ENCODE measurements at places on chromosomes 4 and X.

DNA sequence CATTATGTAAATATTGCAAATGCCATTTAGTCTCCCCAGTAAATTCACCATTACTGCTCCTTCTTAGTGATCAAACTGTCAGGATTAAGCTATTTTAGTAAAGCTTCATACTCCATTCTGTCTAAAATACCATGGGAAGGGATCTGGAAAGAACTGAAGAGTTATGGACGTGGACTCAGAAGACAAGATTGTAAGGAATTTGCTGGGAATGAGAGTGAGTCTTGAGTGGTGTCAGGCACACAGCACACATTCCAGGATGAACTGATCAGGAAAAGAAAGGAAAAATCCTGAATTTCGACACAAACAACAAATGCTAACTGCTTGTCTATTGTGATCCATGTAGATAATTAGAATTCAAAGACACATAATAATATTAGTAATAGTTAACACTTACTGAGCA, 311.0 kb downstream of the CENPC start:
- H3K27ac ChIP-seq = no peak overlapping the region
- no peaks in the 10 kb centered on the region for H3K36me3 ChIP-seq
- no peaks in the 10 kb centered on the region for H3K27me3 ChIP-seq
- H3K4me1 ChIP-seq = no peaks in the 10 kb centered on the region

GRCh38 chrX:72621163-72621562, 48.5 kb upstream of the HDAC8 start:
- peaks cover 27% of the 10 kb centered on the region for H3K4me1 ChIP-seq
- H3K27me3 ChIP-seq = no peaks in the 10 kb centered on the region
- no peaks in the 10 kb centered on the region for H3K36me3 ChIP-seq
- 0 out of 2 replicates have a peak overlapping the region, but pooled peaks have one; percentile 48 for H3K4me3 ChIP-seq
- DNase-seq = peak; percentile 6

DNA sequence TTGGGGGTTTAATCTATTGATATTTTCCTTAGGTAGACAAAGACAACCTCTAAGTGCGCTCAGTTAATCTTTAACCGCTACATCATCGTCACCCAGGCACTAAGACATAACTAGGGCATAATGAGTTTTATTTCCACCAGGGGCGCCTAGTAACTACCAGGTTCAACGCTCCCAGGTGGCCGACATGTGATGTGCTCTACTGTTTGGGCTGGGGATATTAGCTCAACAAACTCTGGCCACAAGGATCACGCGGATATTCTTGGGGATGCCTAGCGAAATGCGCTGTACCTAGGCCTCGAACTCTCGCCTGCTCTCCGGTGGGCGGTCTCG, 915 bp upstream of the RAB33B start:
- peak overlapping the region; percentile 87 for H3K27ac ChIP-seq
- DNase-seq = peak; percentile 89
- peak overlapping the region; percentile 85 for H3K4me3 ChIP-seq
- no peaks in the 10 kb centered on the region for H3K27me3 ChIP-seq
- H3K36me3 ChIP-seq = no peaks in the 10 kb centered on the region
- H3K4me1 ChIP-seq = peaks cover 42% of the 10 kb centered on the region

GRCh38 chr4:11341337-11342043, 87.2 kb downstream of the HS3ST1 start:
- H3K4me1 ChIP-seq = no peaks in the 10 kb centered on the region
- no peak overlapping the region for H3K27ac ChIP-seq
- no peak for DNase-seq
- H3K27me3 ChIP-seq = no peaks in the 10 kb centered on the region

DNA sequence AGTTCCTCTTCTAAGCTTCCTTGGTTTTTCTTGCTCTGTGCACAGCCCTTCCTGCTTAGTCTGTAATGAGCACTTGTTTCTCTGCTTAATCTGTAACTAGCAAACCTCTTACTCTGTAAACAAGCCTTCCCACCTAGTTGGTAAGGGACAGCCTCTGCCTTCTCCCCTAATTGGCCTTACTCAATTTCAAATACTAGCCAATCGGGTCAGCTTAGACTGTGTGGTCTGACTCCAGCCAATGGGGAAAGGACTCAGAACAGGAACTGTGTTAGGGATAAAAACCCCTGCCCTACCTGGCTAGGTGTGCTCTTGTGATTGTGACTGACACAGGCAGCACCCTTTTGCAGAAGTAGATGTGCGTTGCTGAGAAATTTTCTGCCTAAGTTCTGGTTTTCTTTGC, 136.5 kb upstream of the AADAT start:
- no peaks in the 10 kb centered on the region for H3K27me3 ChIP-seq
- H3K27ac ChIP-seq = no peak overlapping the region
- no peak for DNase-seq

- H3K4me3 ChIP-seq = no peak overlapping the region
- DNase-seq = no peak
- H3K4me1 ChIP-seq = no peaks in the 10 kb centered on the region
- peaks cover 3% of the 10 kb centered on the region for H3K36me3 ChIP-seq
- H3K27ac ChIP-seq = no peak overlapping the region
Measured at GRCh38 chr4:4864443-4864939, 5.0 kb downstream of the MSX1 start.

- DNase-seq = no peak
- H3K27me3 ChIP-seq = no peaks in the 10 kb centered on the region
- H3K27ac ChIP-seq = no peak overlapping the region
- no peaks in the 10 kb centered on the region for H3K4me1 ChIP-seq
Measured at GRCh38 chrX:15822922-15823321, 31.7 kb downstream of the AP1S2 start.

DNA sequence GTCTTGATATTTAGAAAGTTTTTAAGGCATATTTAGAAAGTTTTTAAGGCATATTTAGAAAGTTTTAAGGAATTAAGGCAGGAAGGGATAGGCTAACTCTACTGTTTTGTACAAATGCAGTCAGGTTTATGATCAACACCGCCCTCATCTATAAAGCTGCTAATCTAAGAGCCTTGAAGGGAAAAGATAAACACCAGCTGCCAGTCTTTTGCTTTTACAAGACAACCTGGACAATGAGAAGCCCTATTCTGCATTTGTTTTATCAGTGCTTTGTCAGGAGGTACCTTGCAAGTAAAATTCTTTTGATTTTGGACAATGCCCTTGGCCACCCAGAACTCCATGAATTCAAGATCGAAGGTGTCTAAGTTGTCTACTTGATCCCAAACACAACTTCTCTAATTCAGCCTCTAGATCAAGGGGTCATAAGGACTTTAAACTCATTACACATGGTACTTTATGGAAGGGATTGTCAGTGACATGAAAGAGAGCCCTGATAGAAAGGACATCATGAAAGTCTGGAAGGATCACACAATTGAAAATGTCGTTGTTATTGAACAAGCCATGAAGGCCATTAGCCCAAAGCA, 39.8 kb downstream of the IL15 start:
- no peak overlapping the region for H3K27ac ChIP-seq
- no peaks in the 10 kb centered on the region for H3K27me3 ChIP-seq
- no peaks in the 10 kb centered on the region for H3K36me3 ChIP-seq
- H3K4me1 ChIP-seq = peaks cover 11% of the 10 kb centered on the region
- no peak for DNase-seq

DNA sequence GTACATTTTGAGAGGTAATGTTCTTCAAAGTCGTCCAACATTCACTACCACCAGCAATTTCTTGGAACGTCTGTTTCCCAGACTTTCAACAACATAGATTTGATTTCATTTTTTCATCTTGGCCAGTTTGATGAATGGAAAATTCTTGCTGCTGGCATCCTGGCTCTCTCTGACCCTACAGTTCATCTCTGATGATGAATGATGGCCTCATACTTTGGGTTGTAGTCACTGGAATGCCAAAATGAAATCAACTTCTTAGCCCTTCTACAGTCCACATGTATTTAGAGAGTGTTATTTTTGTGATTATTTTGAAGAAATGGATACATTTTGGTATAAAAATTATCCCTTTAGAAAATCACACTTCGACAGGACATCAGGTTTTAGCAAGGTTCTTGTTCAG, 8.8 kb downstream of the CHST7 start:
- peak overlapping the region; percentile 54 for H3K4me3 ChIP-seq
- no peaks in the 10 kb centered on the region for H3K27me3 ChIP-seq
- no peaks in the 10 kb centered on the region for H3K36me3 ChIP-seq
- peak overlapping the region; percentile 98 for H3K27ac ChIP-seq
- peak; percentile 67 for DNase-seq
- H3K4me1 ChIP-seq = peaks cover 28% of the 10 kb centered on the region

GRCh38 chrX:122004127-122004526, 956.7 kb downstream of the GLUD2 start:
- no peak for DNase-seq
- H3K36me3 ChIP-seq = no peaks in the 10 kb centered on the region
- no peak overlapping the region for H3K4me3 ChIP-seq
- no peaks in the 10 kb centered on the region for H3K4me1 ChIP-seq
- H3K27me3 ChIP-seq = no peaks in the 10 kb centered on the region

- no peaks in the 10 kb centered on the region for H3K27me3 ChIP-seq
- no peak for DNase-seq
- H3K27ac ChIP-seq = no peak overlapping the region
- no peak overlapping the region for H3K4me3 ChIP-seq
- H3K36me3 ChIP-seq = no peaks in the 10 kb centered on the region
Measured at GRCh38 chr4:111519683-111520082, 625.6 kb upstream of the FAM241A start.

DNA sequence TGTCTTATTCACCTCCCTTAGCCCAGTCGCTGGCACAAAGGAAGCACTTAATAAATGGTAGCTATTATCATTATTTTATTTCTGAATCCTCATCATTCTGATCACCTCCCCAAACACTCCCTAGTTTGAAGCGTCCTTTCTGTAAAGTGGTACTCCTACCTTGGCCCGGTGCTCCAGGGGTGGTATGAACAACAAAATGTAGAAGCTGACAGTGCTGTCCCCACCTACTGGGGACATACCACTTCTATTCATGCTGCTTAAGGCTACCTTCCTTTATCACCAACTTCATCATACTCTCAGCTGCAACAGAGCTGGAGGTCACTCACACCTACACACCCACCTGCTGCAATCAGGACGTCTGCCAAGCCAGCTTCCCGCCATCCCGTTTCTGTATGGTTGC, 40.8 kb upstream of the APLN start:
- H3K4me3 ChIP-seq = no peak overlapping the region
- no peak overlapping the region for H3K27ac ChIP-seq
- no peaks in the 10 kb centered on the region for H3K27me3 ChIP-seq
- no peaks in the 10 kb centered on the region for H3K36me3 ChIP-seq

GRCh38 chrX:131058136-131058868, at the start of gene ARHGAP36:
Gene ARHGAP36 (plus strand): TSS chrX:131058346. CDS start chrX:131081666, 23,320 bp downstream.
- no peak within 1 kb of the TSS for H3K4me3 ChIP-seq
- no peaks in the 10 kb centered on the region for H3K27me3 ChIP-seq
- H3K27ac ChIP-seq = no peak within 1 kb of the TSS
- peak; percentile 5 for DNase-seq
- no peaks in the 10 kb centered on the region for H3K36me3 ChIP-seq
